SW480 (cell line): ENCODE measurements at places on chromosomes 3 and 15.

GRCh38 chr15:98843844-98844243 lies 163.7 kb downstream of the PGPEP1L start:
- no peak for DNase-seq

DNA sequence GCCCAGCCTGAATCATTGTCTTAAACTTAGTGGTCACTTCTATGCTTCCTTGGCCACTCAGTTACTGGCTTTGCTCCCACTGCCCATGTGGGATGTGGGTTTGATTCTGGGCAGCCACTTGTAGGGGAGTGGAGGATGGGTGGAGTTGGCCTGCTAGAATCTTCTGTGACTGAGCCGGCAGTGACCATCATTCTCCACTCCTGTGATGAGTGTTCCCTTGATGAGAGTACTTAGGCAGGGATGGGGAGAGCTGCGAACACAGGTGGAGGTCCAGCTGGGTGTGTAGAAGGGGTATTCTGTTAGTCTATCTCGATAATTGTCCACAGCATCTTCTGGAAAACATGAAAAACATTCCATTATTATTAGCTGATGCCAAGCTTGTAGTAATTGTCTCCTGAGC lies 8.0 kb downstream of the TM6SF1 start:
- DNase-seq, result no peak

DNA sequence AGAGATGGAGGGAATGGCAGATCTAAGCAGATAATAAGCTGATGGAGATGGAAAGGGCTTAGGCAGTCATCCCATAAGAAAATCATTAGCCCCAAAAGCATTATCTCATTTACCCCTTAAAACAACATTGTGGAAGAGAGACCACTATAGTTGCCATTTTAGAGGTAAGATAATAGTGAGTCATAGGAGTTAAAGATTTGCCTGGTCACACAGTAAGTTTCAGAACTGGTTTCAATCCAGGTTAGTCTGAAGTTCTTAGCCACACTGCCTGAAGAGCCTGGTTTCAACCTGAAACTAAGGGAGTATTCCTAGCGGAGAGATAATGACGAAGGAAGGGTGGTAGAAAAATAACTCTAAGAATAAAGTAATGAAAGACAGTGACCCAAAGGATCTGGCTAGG lies 13.0 kb upstream of the UBR1 start:
- no peak for DNase-seq

DNA sequence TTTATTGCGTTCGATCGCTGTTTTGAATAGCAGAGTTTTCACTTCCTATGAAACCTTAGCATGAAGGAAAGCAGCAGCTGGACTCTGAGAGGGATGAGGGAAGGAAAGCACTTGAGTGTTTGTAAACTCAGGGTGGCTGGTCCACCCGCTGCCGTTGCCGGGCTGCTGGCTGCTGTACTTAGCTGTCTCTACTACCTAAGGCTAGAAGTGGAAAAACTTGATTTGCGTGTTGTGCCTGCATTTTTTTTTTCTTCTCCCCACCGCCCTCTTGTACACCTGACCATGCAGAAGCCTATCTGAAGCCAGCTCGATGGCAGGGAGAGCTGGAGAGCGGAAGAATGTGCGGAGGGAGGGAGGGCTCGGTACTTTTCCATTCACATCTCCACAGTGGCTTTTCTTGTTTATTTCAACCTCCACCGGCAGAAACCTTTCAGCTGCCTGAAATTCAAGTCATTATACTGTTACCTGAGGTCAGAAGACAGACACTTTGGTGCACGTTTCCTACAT lies 4.8 kb upstream of the BCL6 start:
- peak; percentile 83 for DNase-seq

- DNase-seq, result no peak
Observed at GRCh38 chr15:64009241-64009640, 37.0 kb downstream of the DAPK2 start.

- no peak for DNase-seq
Observed at GRCh38 chr3:26406636-26407035, 215.9 kb upstream of the LRRC3B start.

GRCh38 chr3:122745369-122746021 lies 48.1 kb downstream of the HSPBAP1 start:
- DNase-seq, result no peak

GRCh38 chr3:189165092-189165612 lies 6.6 kb upstream of the TPRG1 start:
- no peak for DNase-seq

GRCh38 chr3:46934072-46934471 lies 42.5 kb downstream of the CCDC12 start:
- no peak for DNase-seq

GRCh38 chr15:24772266-24772665 lies 96.7 kb downstream of the NPAP1 start:
- DNase-seq, result no peak

DNA sequence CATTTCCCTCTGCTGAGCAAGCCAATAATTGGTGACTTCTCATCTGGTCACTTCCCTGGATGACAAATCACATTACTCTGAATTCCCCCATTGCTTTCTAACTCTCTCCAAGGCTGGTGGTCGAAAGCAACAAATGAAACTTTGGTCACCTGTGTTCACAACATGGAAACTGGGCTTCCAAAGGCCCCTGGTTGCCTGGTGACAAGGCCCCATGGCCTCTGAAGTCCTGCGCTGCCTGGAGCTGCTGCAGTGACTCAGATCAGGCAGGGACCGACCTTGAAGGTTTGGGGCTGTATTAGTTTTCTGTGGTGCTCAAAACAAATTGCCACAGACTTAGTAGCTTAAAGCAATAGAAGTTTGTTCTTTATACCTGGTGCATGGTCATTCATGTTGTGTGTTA lies 345.3 kb downstream of the WDR72 start:
- DNase-seq, result no peak

DNA sequence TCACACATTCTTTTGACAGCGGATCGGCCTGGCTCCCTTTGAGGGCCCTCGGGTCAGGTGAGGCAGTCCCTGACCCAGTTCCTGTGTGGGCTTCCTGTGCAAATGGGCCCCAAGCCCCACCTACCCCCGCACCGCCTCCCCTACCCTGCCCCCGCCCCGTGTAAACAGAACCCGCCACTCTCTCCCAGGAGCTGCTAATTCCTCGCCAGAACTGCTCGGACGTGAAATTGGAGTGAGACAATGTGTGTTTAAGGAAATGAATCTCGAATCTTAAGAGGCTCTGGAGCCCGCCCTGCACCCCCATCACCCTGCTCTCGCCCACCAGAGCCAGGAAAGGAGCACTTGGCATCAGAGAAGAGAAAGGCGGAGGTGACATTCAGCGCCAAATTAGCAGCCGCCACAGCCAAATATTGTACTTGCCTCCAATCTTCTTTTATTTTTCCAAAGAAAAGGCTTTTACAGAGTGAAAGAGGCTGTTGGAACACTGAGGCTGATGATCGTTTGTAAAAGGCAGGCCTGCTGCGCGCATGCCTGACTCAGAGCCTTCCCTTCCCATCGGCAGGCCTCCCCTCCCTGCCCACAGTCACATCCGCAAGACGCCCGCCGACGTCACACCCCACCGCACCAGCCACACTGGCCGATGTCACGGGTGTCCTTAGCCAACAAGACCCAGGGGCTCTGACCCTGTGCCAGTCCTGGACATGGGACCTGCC lies 53.1 kb downstream of the CACNA2D2 start:
- no peak for DNase-seq

GRCh38 chr3:161905520-161906132 lies 409.0 kb downstream of the OTOL1 start:
- no peak for DNase-seq

GRCh38 chr3:197478746-197479668 lies 76.8 kb downstream of the BDH1 start:
- DNase-seq, result peak; percentile 76
